ENCODE measurements at places on chromosomes 3 and 15.

DNA sequence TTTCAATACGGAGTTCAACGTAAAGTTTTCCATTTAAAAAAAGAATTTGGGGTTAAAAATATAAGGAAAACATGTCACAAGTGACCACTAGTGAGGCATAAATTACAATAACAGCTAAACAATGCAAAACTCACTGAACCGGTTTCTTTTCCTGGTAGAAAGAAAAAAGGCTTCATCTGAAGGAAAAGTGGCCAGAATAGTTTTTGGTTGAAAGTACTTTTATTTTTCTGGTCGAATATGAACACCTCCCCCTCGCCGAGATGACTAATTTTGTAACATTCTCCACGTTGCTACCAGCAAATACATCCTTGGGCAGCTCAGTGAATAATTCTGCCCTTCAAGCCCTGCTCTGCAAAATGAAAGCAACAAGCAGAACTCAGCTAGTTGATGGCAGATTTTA, 3.9 kb upstream of the SRGAP3 start:
- DNase-seq: no peak

DNA sequence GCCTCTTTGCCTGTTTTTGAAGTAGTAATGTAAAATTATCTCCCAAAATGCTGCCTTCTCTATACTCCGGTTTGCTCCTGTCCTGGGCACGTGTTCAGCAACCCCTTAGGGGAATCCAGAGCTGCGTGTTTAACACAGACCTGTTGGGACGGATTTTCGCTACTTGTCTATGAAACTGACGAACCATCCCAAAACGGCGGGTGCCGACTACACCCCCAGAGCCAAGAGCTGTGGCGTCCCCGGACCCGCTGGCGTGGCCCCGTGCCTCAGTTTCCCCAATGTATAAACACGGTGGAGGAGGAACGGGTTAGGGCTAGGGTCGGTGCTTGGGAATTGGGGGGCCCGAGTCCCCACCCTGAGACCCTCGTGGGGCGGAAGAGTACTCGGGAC, 473 bp downstream of the FHIT start:
- no peak for DNase-seq

- no peak for DNase-seq
These were observed 901.9 kb downstream of the OTOL1 start for GRCh38 chr3:162398554-162398953.

- DNase-seq: no peak
These were observed 53.2 kb downstream of the TRA2B start for GRCh38 chr3:185884641-185885040.

GRCh38 chr15:53658255-53658654, 101.2 kb downstream of the WDR72 start:
- no peak for DNase-seq

DNA sequence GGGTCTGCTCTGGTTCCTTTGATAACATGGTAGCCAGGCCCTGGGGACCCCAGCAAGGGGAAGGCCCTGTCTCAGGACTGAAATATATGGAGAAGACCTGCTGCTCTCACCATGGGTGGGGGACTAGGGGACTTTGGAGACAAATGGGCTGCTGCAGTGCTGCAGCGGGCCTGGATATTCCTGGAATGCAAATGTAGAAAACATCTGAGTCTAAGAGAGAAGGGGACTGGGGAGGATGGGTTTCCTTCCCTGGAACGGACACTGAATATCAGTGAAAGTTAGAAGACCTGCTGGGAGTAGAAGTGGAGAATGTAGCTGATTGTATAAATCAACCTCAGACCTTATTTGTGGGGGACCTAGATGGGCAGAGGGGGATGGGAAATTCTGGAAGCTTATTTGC, 3.1 kb upstream of the HCN4 start:
- DNase-seq: no peak

DNA sequence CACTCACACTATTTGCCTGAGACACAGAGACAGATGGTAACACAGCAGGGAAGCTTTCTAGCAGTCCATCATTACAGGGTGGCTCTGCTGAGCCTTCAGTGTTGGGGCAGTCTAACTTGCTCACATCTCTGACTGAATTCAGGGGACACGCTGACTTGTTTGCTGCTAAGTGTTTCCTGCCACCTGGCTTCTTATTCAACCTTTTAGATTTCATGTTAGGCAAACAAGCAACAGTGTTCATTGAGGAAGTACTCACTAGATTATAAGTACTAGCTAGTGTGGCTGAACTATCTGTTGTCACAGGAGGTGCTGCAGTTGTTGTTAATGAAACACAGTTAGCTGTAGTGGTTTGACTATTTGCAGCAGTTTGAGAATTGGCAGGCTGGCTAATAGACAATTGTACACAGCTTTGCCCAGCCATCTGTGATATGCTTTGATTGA, 37.3 kb downstream of the USF3 start:
- no peak for DNase-seq

GRCh38 chr15:48323294-48323693, 7.9 kb upstream of the DUT start:
- DNase-seq: no peak

DNA sequence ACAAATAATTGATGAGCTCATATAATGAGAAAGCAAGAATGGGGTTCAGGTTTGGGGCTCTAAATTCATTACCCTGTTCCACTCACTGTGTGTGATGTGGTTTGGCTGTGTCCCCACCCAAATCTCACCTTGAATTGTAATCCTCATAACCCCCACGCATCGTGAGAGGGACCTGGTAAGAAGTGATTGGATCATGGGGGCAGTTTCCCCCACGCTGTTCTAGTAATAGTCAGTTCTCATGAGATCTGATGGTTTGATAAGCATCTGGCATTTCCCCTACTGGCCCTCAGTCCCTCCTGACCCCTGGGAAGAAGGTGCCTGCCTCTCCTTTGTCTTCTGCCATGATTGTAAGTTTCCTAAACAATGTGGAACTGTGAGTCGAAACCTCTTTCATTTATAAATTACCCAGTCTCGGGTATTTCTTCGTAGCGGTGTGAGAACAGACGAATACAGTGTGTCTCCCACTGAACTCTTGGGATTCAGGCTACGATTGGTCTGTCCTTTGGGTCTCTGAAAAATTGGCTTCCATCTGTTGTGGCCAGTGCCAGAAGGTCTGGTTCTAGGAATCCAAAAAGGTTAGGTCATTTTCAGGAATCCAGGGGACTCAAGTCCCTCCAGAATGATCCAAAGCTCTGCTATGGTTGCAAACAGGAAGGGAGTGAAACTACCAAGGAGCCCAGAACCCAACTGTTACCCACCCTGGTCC, 87.7 kb downstream of the XXYLT1 start:
- DNase-seq: no peak

GRCh38 chr15:78365917-78366316, 25.8 kb downstream of the CRABP1 start:
- no peak for DNase-seq

DNA sequence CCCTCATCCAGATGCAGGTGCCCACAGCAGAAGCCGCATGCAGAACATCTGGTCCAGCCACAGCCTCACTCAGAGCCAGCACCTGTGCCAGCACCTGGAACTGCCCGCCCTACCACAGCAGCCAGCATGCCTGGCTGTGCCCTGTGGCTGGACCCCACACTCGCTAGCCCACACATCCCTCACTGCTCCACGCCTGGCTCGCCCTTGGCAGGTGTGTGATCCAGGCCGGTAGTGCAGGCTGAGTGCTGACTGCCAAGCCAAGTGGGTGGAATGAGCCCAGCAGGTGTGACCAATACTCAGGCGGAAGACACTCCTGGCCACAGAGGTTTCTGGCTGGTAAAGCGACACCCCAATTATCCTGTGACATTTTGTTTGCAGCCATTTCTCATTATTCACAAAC, 162.4 kb upstream of the ROBO1 start:
- DNase-seq: no peak

DNA sequence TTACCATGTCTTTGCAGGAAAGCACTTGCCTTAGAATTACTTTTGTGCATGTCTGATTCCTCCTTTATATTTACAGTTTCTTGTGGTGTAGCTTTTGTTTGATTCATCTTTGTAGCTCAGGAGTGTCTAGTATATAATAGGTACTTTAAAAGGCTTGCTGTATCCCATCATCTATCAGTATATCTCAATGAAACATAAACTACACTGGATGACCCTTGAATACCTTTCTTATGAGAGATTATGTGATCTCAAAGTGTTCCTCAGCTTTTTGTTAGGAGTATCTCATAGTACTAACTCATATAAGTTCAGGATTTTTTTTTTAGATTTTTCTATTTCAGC, 234.8 kb downstream of the PYDC2 start:
- no peak for DNase-seq

- no peak for DNase-seq
These were observed 30.6 kb downstream of the SH3BP5 start for GRCh38 chr3:15301761-15302160.

DNA sequence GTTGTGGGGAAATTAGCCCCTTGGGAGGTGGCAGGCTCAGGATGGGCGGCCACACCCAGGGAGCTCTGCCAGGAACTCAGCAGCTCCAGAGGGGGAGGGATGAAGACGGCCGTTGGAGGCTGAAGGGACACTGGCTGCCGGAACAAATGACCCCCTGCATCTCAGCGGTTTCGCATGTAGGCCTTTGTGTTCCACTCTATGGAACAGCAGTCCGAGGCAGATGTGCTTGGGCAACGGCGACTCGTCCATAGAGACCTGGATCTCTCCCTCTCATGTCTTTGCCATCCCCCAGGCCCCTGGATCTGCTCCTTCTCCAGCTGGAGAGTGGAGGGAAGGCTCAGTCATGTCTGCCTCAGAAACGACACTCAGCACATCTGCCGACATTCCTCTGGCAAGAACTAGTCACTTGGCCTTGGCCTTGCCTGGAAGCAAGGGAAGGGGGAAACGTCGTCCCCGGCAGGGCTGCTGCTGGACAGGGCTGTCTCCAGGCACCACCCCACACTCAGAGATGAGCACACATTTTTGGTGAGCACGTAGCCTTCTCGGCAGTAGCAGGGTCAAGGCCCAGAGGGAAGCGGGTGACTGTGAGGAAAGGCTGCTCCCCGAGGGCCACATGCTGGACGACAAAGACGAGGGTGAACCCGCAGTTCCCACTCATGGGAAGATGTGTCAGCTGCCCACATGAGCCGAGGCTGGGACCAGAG, 83.8 kb downstream of the ASB7 start:
- no peak for DNase-seq

DNA sequence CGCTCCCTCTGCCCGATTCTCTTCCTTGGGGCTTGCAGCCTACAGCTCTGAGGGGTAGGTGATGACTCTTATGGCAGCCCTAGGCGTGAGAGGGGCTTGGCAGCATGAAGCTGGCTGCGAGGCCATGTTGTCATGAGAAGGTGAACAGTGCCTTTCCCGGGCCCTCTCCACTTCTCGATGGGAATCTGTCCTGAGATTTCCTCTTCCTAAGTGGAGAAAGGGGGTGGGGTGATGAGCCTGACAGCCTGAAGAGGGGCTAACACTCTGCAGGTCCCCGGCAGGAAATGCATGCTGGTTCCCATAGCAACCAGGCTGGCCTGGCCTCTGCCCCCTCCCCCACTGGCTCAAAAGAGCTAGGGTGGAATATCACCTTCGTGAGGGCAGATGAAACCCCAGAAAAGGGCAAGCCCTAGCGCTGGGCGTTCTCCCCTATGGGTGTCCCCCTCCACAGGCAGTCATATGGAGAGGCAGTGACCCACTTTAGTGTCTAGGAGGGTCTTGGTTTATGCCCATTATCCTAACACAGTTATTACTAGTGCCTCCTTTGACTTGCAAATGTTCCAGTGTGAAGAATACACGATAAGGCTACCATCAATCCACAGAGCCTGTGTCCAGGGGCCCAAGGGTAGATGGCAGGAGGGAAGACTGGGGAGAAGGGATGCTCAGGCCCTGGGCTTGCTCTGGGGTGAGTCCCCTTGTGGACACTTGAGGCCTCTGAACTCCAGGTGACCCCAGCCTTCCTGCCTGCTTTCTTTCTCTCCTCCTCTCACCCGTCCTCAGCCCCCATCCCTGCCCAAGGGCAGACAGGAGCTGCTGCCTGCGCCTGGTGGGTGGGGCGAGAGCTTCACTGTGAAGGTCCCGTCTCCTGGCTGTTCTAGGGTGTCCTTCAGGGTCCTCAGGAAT, 13.2 kb downstream of the EPHB3 start:
- DNase-seq: no peak

DNA sequence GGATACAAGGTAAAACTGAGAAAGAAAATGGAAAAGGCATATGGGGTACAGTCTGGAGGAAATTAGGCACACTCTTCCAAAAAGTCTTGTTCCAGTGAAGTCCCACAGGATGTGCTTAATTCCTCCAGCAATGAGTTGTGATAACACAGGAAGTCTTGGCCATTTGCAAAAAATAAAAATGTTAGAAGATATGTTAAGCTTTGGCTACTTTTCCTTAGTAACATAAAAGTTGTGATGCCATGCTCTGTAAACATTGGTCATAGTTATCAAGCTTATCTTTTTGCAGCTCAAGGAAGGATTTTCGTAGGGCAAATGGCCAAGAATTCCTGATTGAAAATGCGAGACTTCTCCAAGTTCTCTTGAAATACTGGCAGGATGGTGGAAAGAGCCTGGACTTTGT, 26.4 kb downstream of the LNP1 start:
- DNase-seq: no peak

DNA sequence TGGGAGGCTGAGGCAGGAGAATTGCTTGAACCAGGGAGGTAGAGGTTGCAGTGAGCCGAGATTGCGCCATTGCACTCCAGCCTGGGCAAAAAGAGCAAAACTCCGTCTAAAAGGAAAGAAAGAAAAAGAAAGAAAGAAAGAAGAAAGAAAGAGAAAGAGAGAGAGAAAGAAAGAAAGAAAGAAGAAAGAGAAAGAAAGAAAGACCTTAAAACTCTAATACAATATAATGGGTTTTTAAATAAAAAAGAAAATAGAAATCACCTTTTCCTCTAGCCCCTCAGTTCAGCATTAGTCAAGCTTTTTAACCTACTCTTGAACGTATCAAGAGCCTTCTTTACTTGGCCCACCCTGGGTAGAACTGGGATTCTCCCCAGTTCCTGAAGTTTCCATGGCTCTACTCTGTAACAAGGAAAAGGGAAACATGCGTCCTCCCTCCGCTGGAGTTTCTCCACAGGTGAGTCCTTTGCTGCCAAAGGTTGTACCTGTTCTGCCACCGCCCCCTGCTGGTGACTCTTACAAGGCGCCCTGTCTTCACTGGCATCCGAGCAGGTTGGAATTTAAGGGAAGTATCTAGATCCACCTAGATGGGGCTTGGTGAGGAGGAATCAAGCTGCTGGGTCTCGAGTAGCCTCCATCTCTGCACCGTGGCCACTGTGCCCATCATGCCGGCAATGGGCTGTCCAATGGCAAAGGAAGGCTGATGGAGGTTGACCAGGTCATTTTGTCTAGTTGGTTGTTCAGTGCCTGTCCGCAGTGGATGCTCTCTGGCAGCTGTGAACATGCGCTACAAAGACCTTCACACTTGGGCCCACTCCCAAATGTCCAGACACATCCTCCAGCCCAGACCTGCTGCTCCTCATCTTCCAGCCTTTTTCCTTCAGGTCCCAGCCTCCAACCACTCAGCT, 20.6 kb upstream of the EPHB3 start:
- DNase-seq: peak; percentile 51

- no peak for DNase-seq
These were observed 278.1 kb upstream of the P2RY1 start for GRCh38 chr3:152556731-152557254.

GRCh38 chr3:39205131-39205530, 12.7 kb upstream of the XIRP1 start:
- no peak for DNase-seq

- no peak for DNase-seq
These were observed 14.6 kb downstream of the ZNF860 start for GRCh38 chr3:31996195-31996594.

All from activated naive CD8-positive, alpha-beta T cell treated with anti-CD3 and anti-CD28 coated beads, Interleukin-2, amount 50 U/mL, for 16 hours (primary cell).